ENCODE measurements at places on chromosomes 1 and 21.
A peak's percentile ranks its signal among the peaks of the same experiment; 100 is the strongest.

DNA sequence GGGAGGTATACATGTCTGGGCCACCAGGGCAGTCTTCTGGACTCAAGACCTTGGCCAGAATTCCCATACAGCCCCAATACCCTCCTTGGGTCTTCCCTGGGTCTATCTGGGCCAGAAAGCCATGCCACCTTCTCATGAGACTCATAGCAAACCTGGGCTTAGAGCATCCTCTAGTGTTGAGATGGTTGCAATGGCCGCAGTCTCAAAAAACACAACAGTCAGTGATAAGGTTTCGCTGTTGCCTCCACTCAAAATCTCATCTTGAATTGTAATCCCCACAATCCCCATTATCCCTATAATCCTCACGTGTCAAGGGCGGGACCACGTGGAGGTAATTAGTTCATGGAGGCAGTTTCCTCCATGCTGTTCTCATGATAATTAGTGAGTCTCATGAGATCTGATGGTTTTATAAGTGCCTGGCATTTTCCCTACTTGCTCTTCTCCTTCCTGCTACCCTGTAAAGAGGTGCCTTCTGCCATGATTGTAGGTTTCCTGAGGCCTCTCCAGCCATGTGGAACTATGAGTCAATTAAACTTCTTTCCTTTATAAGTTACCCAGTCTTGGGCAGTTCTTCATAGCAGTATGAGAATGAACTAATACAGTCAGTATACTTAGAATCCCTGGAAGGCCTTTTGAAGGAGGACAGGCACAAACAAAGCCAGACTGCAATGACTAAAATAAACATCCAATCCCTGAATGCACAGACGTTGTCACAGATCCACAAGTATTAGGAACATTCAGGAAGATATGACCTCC, 77.0 kb downstream of the CTH start:
- DNase-seq, result peak; percentile 32

DNA sequence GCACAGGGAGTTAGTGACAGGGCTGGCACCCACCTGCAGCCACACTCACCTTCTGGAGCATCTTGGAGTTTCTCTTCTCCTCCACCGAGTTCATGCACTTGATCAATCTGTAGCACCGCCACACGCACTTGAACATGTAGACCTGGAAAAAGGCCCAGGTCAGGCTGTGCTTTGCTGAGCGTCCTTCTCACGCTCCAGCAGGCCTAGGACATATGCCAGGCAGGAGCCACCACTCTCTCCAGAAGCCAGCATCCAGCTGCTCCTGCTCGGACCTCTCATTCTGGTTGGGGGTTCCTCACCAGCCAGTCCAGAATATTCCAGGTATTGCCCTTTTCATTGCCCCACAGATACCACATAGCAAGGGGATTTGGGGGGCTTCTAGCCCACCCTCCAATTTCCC, 11.7 kb upstream of the MATN1 start:
- DNase-seq, result no peak

DNA sequence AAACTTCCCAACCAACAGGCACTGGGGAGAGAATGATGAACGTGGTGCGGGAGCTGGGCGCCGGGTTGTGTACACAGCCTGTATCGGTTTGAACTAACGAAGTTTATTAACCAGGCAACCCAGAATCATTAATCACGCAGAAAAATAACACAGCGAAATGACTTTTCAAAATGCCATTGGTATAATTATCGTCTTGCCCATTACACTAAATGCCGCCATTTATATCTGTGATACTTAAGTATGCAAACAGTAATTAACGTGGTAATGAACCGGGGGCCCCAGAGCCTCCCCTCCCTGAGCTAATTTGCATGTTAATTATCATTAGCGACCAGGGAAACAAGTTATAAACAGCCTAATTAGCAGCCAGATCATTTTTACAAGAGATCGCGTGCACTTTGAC, 5.1 kb upstream of the TTC34 start:
- DNase-seq, result no peak

DNA sequence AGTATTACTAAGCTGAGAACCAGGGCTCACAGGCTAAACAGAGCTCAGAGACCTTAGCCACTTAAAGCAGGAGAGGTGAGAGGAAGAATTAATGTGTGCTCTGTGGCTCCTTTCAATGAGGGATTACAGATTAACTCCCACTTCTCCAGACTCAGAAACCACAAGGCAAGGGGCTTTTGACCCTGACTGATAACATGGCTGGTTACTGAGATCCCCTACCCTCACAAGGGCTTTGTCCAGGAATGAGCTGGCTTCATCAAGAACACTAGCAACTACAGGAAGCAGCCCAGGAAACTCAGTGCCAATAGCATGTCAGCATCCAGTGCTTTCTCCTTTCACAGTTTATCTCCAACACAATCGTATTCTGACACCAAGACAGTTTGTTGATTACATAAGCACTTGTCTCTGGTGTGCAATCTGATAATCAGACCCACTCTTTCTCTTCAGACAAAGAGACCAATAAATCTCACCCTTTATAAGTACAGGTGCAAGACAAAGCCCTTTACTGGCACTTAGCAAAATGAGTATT, 38.8 kb downstream of the ERI3 start:
- no peak for DNase-seq

- DNase-seq, result no peak
These were observed 103.5 kb upstream of the TLR5 start for GRCh38 chr1:223246476-223247112.

GRCh38 chr1:111786669-111787207, 31.0 kb downstream of the DDX20 start:
- DNase-seq, result no peak

DNA sequence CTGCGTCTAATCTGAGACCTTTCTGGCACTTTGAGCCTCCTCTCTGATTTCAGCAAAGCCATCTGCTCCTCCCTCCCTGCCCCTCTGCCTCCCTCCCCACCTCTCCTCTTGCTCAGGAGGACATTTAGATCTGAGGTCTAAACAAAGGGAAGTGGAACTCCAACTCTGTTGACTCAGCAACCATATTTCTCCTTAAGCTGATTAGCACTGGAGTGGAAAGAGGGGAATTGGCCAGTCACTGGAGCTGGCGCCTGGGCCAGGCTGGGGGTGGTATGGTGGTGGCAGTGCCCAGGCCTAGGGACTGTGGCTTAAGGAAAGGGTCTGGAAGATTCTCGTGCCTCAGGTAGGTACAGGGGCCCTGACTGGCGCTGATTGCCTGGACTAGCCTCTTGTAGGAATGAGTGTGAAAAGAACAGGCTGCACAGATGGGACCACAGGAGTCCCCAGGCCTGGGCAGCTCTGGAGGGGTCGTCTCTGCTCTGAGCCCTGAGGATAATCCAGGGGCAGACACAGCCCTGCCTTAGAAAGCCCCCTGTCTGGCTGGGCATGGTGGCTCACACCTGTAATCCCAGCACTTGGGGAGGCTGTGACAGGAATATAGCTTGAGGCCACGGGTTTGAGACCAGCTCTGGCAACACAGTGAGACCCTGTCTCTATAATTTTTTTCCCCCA, 11.9 kb downstream of the SH2D2A start:
- no peak for DNase-seq

- peak; percentile 80 for DNase-seq
These were observed 179.4 kb downstream of the HIVEP3 start for GRCh38 chr1:41739061-41739955.

DNA sequence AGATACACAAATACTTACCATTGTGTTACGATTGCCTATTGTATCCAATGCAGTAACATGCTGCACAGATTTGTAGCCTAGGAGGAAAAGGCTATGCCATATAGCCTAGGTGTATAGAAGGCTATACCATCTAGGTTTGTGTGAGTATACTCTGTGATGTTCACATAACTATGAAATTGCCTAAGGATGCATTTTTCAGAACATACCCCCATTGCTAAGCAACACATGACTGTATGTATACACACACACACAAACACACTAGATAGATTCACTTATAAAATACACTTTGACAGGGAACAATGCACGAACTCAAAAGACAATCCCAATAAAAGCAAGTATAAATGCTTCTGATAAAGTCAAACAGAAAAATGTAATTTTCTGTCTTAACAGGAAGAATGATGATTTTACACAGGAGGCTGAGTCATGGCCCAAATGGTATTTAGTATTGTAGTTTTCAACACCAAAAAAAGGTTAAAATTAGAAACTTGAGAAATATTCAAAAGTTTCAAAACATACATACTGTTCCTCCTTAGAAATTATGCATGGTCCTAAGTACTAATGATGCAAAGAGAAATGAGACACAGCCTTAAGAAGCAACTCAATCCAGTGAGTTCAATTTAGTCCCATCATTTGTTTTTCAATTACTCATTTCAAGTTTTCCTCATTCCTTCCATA, 12.2 kb downstream of the FH start:
- peak; percentile 20 for DNase-seq

- no peak for DNase-seq
These were observed 2.5 kb downstream of the UBL4B start for GRCh38 chr1:110114784-110115183.

DNA sequence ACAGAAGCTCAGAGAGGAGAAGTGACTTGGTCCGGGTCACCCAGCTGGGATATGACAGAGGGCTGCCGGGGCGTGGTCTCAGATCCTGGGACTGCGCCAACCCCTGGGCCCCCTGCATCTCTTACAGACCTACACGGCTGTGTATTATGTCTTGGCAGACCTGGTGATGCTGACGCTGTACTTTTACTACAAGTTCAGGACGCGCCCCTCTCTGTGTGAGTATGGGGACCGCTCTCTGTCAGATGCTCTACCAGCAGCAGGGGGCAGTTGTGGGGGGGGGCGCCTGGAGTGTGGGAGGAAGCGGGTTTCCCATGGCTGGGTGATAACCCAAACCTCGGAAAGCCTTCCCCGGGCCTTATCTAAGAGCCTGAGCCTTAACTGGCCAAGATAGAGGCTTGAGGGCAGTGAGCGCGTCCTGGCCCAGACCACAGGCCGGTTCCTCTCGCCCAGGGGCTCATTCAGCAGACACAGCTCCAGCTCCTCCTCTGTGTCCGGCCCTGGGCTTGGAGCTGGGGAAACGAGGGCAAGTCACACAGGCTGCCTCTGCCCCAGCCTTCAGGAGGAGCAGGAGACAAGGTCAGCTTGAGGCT, 13.3 kb downstream of the SLC66A1 start:
- no peak for DNase-seq

DNA sequence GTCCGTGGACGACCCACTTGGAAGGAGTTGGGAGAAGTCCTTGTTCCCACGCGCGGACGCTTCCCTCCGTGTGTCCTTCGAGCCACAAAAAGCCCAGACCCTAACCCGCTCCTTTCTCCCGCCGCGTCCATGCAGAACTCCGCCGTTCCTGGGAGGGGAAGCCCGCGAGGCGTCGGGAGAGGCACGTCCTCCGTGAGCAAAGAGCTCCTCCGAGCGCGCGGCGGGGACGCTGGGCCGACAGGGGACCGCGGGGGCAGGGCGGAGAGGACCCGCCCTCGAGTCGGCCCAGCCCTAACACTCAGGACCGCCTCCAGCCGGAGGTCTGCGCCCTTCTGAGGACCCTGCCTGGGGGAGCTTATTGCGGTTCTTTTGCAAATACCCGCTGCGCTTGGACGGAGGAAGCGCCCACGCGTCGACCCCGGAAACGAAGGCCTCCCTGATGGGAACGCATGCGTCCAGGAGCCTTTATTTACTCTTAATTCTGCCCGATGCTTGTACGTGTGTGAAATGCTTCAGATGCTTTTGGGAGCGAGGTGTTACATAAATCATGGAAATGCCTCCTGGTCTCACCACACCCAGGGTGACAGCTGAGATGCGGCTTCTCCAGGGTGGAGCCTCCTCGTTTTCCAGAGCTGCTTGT, 32.4 kb downstream of the PRMT2 start:
- peak; percentile 40 for DNase-seq

GRCh38 chr21:44869781-44870747, 3.4 kb downstream of the PTTG1IP start:
- peak; percentile 96 for DNase-seq

- DNase-seq, result no peak
These were observed 112.1 kb downstream of the ST6GALNAC3 start for GRCh38 chr1:76186554-76187170.

- DNase-seq, result peak; percentile 74
These were observed 6.0 kb downstream of the IFFO2 start for GRCh38 chr1:18950401-18951026.

- DNase-seq, result peak; percentile 61
These were observed at the start of gene HPCA for GRCh38 chr1:32886004-32886827. HPCA (plus strand) TSS chr1:32886491; CDS start chr1:32888899, 2,408 bp downstream.

GRCh38 chr21:28317177-28317950, 675.3 kb downstream of the LTN1 start:
- DNase-seq, result no peak

- DNase-seq, result no peak
These were observed 6.5 kb downstream of the C1orf35 start for GRCh38 chr1:228096416-228097332.

- no peak for DNase-seq
These were observed 86.4 kb downstream of the FOXD2 start for GRCh38 chr1:47524272-47524671.

- no peak for DNase-seq
These were observed 4.9 kb downstream of the PBX1 start for GRCh38 chr1:164563721-164564360.

All from fibroblast of skin of back (primary cell).